Central memory CD8-positive, alpha-beta T cell (primary cell): ENCODE measurements at places on chromosomes 5 and 9.

DNA sequence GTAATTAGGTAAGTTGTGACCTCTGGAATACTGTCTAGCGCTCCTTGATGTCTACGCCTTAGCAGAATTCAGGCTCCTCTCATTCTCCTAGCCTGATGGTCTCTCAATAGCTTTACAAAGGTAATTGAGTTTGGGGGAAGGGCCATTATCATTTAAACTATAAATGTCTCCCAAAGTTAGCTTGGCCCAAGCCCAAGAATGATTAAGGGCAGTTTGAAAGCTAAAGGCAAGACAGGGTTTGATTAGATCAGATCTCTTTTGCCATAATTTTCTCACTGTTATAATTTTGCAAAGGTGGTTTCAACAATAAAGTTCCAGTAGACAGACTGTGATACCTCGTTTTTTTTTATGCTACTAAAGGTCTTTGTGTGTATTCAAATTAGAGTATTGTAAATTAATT, 3.7 kb upstream of the SLC30A5 start:
- DNase-seq: no peak

GRCh38 chr5:33033516-33033915, 322.4 kb downstream of the NPR3 start:
- DNase-seq: no peak

GRCh38 chr9:22079873-22080341, 70.8 kb upstream of the CDKN2B start:
- DNase-seq: no peak

- DNase-seq: no peak
Measured at GRCh38 chr5:142872795-142873194, 102.6 kb downstream of the ARHGAP26 start.

DNA sequence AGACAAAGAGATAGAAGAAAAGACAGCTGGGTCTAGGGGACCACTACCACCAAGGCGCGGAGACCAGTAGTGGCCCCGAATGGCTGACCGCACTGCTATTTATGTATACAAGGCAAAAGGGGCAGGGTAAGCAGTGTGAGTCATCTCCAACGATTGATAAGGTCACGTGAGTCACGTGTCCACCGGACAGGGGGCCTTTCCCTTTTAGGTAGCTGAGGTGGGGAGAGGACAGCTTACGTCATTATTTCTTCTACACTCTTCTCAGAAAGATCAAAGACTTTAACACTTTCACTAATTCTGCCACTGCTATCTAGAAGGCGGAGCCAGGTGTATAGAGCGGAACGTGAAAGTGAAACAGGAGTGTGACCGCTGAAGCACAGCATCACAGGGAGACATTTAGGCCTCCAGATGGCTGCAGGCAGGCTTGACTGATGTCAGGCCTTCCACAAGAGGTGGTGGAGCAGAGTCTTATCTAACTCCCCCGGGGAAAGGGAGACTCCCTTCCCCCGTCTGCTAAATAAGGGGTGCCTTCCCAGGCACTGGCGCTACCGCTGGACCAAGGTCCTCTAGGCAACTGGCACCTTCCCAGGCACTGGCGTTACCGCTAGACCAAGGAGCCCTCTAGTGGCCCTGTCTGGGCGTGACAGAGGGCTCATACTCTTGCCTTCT, 6.1 kb upstream of the PRR16 start:
- DNase-seq: peak; percentile 29

- no peak for DNase-seq
Measured at GRCh38 chr5:59238126-59238902, 655.2 kb downstream of the PDE4D start.

GRCh38 chr5:135213027-135213386, 179.0 kb upstream of the PITX1 start:
- DNase-seq: no peak

GRCh38 chr5:12615141-12615820, 711.0 kb upstream of the CTNND2 start:
- DNase-seq: no peak

DNA sequence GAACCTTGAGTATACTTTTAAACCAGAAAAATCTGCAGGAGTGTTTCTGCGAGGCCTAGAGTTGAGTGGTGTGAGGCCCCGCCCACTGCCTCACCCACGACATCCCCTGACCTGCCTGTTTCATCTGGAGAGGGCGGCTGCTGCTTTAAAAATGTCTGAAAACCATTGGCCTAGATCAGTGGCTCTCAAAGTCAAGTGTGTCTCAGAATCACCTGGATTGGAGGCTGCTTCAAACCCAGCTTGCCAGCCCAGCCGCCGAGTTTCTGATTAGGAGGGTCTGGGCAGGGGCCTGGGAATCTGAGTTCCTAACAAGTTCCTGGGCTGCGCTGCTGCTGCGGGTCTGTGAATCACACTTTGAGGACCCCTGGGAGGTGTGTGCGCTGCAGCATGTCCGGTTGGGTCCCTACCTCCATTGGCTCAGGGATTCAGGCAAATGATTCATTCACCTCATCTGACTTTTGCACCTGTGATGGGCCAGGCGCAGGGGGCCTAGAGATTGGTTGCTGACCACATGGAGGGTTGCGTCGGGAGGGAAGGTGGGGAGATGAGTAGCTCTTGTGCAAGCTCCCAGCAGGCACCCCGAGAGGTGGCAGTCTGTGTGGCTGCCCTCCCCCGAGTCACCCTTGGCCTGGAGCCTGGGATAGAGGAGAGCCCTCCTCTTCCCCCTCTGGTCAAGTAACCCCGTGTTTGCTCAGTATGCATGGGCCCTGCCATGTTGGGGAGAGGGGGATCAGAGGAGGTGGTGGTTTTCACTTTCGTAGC, 27.6 kb upstream of the HMCN2 start:
- no peak for DNase-seq

DNA sequence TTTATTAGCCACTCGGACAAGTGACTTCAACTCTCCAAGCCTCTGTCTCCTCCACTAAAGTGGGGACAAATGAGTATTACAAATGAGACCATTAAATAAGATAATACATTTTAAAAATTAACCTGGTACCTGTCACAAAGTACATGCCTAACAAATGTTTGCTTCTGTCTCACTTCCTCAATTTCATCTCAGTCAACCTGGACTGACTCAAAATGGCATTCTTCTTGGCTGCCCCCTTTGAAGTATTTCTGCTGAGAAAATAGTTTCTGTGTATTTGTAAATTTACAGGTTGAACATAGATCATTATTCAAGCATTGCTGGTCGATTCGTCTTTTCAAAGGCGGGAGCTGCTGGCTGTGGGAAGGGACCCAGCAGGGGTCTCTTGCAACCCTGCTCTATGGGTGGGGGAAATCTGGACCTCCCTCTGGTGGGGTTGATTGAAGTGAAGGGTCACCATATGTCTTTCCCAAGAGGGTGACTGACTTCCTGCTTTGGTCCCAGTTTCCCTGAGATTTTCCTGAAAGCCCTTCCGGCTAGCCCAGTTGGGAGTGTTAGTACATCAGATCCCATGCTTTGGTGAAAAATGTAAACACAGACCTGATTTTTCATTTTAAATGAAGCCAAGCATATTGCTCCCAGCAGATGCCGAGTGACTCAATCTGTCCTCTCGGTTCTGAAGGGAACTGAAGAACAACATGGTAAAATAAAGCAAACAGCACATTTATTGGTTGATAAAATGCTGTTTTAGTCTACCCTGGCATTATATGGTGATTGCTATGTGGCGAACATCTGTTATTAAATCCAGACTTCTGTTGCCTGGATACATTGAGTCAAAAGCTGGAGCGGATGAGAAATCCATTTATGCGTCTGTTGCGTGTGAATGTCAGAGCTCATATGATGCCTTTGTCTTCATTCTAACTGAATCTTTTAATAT, 73.0 kb downstream of the KCNIP1 start:
- DNase-seq: no peak

DNA sequence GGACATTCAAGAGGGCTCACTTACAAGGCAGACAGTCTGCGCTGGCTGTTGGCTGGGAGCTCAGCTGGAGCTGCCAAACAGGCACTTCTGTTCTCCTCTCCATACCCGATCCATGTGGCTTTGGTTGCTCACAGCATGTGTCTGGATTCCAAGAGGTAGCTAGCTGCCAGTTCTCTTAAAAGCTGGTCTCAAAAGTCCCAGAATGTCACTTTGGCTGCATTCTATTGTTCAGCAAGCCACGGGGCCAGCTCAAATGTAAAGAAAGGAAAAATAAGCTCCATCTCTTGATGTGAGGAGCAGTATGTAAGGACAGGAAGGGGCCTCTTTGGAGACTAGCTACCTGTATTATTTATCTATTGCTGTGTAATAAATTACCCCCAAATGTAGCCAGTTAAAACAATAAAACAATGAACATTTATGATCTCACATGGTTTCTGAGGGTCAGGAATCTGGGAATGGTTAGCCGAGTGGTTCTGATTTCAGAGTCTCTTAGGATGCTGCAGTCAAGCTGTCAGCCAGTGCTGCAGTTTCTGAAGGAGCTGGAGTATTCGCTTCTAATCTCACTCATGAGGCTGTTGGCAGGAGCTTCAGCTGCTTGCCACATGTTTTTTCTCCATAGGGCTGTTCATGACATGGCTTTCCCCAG, 112.7 kb upstream of the CLINT1 start:
- no peak for DNase-seq

DNA sequence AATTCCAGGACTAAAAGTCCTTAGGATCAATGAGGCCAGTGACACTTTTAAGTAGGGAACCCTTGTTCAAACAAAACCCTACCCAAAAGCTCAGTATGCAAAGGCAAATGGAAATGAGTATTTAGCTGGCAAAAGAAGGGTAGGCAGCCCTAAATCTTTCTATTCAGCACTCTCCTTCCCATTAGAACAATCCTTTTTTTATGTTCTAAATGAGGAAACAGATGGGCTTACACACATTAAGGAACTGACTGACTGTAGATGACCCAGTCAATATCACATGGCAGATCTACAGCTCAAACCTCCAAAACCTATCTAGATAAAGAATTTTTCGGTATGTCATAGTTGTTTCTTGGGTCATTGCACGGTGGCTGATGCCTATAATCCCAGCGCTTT, 7.2 kb downstream of the CSNK1A1 start:
- DNase-seq: no peak

- no peak for DNase-seq
Measured at GRCh38 chr9:101467690-101468089, 32.1 kb upstream of the ALDOB start.

DNA sequence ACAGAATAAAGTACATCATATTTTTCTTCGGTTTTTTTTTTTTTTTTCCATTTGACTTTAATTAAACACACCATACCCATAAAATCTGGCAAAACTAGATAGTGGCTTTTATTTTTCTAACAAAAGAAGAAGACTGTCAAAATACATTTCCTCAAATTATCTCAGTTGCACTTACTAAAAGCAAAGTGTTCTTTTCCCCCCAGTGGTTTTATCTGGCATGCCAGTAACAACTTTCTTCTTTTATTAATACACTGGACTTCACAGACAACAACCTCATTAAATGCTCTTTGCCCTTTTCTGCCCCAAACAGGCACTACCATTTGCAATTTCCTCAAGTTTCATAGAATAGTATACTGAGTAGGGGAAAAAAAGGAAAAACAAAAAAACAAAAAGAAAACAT, 1792.3 kb downstream of the EFNA5 start:
- DNase-seq: no peak

- DNase-seq: no peak
Measured at GRCh38 chr9:13608451-13608850, 329.0 kb upstream of the MPDZ start.

DNA sequence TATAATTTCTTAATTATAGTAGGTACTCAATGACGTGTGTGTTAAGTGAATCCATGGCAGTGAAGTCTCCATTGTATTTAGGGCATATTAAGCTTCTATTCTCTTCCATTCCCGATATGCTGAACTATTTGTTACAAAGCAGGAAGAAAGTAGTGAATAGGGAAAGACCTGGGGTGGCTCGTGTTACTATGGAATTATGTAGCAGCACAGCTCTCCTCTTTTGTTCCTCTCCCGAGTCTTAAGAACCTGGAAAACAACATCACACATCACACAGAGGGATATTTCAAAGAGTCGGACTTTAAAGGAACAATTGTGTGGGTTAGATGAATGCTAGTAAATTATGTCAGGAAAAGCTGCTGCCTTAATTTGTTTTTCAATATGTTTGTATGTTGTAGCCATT, 131.8 kb downstream of the PCSK5 start:
- no peak for DNase-seq

- no peak for DNase-seq
Measured at GRCh38 chr5:98779264-98779877, 5.9 kb downstream of the RGMB start.

GRCh38 chr5:107330903-107331302, 339.8 kb downstream of the EFNA5 start:
- DNase-seq: no peak

- DNase-seq: no peak
Measured at GRCh38 chr5:172910828-172911627, 48.2 kb upstream of the RPL26L1 start.

GRCh38 chr5:126809916-126810315, 33.0 kb downstream of the LMNB1 start:
- DNase-seq: no peak

- no peak for DNase-seq
Measured at GRCh38 chr5:61599370-61600122, 267.5 kb downstream of the ZSWIM6 start.

GRCh38 chr9:92332577-92333281, 7.0 kb downstream of the CENPP start:
- DNase-seq: no peak

DNA sequence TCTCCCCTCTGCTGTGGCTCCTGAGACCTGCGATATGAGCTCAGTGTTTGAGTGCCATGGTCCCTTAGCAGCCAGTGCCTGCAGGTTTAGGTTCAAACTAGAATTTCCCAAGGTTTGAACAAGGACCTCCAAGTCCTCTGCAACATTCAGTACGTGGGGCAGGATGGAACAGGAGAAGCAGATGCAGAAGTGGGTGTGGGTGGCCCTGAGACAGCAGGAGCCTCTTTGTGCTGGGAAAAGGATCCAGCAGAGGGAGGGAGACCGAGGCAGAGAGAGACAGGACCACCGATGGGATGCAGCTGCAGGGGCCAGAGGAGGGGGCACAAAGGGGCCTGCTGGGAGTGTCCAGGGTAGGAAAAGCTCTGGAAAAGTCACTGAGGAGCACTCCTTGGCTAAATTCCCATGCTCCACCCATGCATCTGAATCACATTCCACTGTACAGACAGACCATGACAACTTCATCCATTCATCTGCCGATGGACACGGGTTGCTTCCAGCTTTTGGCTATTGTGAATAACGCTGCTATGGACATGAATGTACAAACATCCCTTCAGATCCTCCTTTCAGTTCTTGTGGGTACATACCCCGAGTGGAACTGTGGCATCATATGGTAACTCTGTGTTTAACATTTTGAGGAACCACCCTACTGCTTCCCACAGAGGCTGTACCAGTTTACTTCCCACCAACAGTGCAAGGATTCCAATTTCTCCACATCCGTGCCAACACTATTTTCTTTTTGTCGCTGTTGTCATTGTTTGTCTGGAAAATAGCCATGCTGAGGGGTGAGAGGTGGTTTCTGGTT, 26.7 kb upstream of the SUSD3 start:
- DNase-seq: no peak

DNA sequence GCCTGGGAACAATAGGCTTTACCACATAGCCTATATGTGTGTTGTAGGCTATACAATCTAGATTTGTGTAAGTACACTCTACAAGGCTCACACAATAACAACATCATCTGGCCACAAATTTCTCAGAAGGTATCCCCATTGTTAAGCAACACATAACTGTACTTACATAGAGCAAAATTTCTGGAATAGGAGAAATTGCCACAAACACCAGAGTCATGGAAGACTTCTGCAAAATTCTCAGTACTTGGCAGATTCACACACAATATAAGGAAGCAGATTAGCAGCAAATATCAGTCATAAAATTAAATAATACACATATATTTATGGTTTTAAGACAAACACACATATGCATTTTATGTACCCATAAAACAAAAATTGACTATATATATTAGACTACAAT, 16.4 kb downstream of the GNAQ start:
- no peak for DNase-seq
